ENCODE measurements at places on chromosomes 2 and 18.

GRCh38 chr2:121019756-121020155 lies 265.2 kb downstream of the TFCP2L1 start:
- no peak for DNase-seq

DNA sequence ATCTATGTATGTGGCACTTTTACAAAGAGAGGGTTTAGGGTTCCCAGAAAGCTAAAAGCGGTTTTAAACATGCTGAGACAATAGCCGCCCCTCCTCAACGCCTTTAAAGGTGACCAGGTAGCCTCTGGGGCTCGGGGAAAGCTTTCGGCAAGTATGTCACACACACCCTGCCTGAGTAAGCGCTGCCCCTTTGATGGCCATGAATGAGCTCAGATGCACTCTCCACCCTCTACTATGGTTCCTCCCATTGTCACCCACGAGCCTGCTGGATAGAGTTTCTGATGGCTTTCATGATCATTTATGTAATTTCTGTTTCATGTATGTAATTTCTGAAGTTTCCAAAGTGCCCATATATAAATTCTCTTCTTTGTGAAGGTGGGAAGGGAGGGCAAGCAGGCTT lies 44.1 kb upstream of the GRHL1 start:
- DNase-seq = no peak

- no peak for DNase-seq
These were observed 48.0 kb downstream of the MGAT5 start for GRCh38 chr2:134301928-134302260.

- no peak for DNase-seq
These were observed 484.2 kb downstream of the DLGAP1 start for GRCh38 chr18:3970929-3971328.

DNA sequence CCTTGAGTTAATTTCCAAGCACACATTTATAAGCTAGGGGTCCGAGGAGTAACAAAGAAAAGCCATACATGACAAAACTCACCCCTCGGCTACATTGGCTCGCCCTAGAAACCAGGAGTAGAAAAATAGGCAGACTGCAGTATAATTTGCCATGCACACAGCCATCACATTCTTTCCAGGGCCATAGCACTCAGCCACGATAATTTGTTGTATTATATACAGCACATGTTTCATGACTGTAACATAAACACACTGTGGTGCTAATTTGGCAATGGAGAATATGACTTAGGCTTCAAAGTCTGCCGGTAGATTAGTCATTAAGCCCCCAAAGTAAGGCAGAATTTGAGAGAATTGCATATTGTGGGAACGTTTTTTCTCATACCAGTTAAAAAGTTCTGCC lies 254.9 kb downstream of the ZNF521 start:
- DNase-seq = no peak

DNA sequence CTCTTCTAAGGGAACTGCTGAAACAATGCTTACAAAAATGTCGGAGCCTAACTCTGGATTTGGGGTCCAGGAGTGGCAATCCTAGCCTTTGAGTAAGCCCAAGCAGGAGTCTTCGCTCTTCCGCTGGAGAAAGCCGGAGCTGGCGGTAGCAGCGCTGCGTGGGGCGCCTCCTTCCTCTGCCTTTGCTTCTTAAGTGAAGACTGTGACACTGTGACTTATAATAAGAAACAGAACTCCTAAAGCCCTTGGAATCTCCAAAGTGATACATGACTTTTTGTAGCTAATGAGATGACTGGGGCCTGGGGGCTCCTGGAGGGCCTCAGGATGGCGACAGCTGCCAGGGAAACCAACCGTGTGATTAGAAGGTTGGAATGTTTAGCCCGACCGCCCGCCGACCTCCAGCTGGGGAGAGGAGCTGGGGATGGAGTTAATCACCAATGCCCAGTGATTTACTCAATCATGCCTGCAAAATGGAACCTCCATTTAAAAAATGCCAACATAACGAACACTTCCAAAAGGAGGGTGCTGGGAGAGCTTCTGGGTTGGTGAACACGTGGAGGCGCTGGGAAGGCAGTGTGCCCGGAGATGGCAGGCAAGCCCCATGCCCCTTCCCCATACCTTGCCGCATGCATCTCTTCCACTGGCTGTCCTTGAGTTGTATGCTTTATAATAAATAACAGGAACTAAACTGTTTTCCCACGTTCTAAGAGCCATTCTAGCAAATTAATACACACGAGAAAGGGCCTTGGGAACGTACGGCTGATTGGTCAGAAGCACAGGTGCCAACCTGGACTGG lies 29.0 kb upstream of the MAL start:
- no peak for DNase-seq

DNA sequence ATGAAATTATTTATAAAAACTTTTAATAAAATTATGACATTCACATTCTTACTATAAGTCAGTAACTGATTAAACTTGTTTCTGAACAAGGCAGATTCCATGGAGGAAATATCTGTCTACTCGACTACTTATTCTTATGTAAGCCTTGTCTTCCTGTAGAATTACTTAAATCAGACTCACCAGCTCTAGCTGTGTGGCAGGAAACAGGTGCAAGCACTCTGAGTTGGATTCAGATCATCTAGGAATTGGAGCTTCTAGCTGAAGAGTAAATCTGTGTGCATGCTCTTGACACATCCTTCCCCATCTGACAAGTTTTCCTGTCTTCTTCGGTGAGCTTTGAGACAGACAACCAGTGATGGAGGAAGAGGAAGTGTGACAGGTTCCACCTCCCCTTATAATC lies 284.7 kb downstream of the TRIB2 start:
- no peak for DNase-seq

- no peak for DNase-seq
These were observed 295.6 kb downstream of the TNS1 start for GRCh38 chr2:217707131-217707611.

DNA sequence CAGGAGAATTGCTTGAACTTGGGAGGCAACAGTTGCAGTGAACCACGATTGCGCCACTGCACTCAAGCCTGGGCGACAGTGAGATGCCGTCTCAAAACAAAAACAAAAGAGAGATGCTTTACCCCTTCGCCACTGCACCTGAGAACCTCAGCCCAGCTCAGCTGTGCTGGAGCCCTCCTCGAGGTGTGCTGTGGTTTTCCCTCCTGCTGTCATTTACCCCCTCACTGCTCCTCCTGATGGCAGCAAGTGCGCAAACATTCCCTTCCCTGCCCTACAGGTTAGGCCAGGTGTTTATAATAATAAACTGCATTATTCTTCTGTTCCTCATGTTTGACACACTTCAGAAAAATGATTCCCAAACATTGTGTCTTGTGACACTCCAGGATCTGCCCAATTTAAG lies 8.4 kb downstream of the FBXO36 start:
- DNase-seq = no peak

- DNase-seq = no peak
These were observed 149.6 kb downstream of the MTCL1 start for GRCh38 chr18:8854962-8855361.

DNA sequence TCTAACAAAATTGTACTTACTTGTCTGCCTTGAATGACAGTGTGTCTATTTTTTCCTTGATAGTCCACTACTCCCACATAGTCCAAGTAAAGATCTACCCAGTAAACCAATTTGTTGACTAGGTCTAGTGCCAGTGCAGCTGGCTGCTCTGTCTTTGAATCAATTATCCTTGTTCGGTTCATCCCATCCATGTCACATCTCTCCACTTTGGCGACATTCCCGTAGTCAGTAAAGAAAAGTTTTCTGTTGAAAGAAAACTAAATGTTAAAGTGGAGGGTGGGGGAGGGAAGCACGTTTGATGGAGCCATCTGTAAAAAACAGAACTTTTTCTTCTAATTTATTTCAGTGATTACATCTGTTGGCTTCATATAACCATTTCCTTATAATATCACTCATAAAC lies 1068.8 kb downstream of the LRP1B start:
- DNase-seq = no peak

GRCh38 chr2:160674146-160674750 lies 180.6 kb upstream of the RBMS1 start:
- no peak for DNase-seq

GRCh38 chr2:124756048-124756447 lies 731.0 kb downstream of the CNTNAP5 start:
- DNase-seq = no peak

GRCh38 chr2:155054712-155055111 lies 356.2 kb downstream of the KCNJ3 start:
- no peak for DNase-seq

DNA sequence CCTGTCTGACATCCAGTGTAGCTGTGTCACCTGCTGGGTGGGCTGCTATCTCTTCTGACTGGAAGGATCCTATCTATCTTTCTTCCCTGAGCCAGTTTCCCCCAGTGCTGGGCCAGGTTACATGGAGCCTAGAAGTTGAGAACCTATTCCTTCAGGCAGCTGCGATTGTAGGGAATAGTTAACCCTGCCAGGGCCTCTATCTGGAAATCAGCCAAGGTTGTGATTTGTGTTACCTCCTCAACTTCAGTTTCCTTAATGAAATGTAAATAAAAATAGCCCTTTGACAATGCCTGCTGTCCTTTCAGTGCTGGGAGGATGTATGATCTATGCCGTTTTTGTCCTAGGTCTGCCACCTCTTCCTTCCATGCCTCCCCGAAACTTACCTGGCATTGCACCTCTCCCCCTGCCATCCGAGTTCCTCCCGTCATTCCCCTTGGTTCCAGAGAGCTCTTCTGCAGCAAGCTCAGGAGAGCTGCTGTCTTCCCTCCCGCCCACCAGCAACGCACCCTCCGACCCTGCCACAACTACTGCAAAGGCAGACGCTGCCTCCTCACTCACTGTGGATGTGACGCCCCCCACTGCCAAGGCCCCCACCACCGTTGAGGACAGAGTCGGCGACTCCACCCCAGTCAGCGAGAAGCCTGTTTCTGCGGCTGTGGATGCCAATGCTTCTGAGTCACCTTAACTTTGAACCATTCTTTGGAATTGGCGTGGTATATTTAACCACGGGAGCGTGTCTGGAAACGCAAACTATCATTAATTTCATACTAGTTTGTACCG lies 36.6 kb downstream of the GORASP2 start:
- DNase-seq = no peak

All from stimulated activated CD4-positive, alpha-beta T cell treated with anti-CD3 and anti-CD28 coated beads, Interleukin-15, amount 100 ng/mL, for 24 hours (primary cell).